ENCODE measurements at places on chromosomes 3 and 15.

DNA sequence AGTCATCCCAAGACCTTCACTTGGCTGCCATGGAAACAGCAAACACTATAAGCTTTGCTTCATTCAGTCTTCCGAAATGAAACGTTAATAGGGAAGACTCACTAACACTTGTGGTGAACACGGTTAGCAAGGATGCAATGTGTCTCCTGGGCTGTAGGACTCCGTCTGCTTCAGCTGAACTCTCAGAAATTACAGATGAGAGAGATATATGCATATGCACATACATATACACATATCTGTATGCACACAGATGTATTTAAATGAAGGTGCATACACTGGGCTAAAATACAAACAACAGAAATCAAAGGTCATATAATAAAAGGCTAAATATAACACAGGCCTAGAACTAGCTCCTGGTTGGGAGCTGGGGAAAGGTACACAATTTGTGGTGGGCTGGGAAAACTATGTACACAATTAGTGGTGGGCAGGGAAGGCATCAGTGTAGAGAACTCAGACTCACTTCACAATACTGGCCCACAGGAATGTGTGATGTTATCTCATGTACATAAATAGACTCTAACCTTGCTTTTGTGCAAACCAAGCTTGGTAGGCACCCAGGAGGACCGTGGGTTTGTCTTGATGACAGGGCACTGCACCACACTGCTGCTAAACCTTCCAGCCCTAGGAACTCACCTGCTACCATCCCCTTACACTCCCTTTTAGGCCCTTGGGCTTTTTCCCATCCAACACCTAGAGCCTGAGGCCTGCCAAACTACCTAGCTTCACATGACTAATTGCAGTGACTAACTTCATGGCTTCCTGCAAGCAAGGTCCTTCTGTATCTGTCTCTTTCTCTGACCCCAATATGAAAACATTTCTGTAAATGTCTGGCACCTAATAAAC is 873.1 kb downstream of the NSUN3 start:
- no peak for DNase-seq

DNA sequence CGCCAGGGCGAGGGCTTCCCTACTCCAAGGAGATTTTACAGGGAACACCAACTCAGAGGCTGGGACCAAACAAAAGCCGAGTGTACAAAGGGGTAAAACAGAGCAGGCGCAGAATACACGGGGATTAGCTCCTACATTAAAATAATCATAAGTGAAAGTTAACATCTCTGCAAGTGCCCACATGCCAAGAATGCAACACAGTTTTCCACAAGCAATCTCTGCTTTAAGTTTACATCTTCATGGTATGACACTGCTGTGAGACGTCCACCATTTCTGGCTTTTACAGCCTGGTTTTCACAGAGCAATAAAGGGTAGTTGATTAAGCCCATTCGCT is 500 bp upstream of the VGLL3 start:
- no peak for DNase-seq

GRCh38 chr15:33960549-33960935 is 7.8 kb upstream of the CHRM5 start:
- no peak for DNase-seq

- no peak for DNase-seq
Observed at GRCh38 chr3:49750056-49750455, 26.3 kb upstream of the GMPPB start.

DNA sequence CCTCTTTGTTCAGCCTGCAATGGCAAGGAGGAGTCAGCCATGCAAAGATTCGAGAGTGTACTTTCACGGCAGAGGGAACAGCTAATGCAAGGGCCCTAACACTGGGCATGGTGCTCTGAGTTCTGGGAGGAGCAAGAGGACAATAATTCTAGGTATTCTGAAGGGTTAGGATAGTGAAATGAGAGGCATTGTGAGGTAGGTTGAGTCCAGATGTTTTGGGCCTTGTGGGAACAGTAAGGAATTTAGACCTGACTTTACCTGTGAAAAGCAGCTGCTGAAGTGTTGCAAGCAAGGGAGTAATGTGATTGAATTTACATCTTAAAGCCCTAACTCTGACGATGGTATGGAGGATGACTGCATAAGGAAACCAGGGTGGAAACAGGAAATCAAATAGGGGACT is 211.6 kb downstream of the CNTN3 start:
- DNase-seq, result no peak

DNA sequence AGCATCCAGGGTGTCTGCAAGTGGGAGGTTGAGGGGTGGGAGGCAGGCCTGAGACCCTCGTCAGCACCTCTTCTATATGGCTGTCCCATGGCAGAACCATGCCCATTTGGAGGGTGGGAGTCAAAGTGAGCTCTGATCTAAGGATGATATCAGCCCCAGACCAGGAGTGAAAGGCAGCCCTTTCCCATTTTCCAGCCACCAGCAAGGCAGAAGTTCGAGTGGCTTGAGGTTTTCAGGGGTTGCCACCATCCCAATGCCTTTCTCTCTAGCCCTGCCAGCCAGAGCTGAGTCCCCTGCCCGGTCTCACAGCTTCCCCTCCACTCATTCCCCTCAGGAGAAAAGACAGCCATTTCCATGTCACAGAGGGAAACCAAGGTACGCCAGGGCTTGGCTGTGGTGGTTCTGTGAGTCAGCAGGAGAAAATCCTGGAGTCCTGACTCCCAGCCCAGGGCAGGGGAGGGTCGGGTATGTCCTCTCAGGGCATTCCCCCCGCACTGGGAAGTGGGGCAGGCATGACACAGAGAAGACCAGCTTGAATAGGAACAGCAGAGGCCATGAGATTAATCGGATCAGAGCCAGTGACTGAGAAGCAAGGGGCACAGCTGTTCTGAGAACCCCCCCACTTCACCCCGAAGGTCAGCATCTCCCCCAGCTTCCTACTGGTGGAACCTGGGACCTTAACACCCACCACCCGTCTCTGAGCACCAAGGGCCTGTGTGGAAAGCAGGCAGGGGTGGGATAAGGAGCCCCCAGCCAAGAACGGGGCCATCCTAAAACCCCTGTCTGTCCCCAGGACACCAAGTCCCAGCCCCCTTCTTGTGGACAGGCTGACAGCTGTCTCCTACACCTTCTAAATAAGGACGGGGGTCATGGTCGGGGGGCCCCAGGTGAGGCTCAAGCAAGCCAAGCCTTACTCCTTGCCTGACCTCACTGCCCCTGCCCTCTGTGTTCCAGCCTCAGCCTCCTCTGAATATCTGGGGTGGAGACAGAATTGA is 965 bp upstream of the SLC38A3 start:
- DNase-seq, result no peak

DNA sequence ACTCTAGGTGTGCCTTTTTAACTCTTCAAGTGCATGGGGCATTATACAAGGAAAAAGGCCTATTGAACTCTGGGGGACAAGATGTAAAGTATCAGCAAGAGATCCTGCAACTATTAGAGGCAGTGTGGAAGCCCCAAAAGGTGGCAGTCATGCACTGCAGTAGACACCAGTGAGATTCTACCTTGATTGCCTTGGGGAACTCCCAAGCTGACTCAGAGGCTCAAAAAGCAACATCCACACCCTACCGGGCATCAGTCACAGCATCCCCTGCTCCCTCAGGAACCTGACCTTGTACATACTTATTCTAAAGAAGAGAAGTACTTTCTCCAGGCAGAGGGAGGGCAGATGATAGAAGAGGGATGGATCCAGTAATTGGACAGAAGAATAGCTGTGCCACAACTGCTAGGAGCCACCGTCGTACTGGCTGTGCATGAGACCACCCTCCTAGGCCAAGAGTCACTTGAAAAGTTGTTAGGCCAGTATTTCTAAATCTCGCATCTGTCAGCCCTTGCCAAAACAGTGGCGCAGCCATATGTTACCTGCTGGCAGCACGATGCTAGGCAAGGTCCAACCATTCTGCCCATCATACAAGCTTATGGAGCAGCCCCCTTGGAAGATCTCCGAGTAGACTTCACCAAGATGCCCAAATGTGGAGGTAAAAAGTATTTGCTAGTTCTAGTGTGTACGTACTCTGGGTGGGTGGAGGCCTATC is 523.1 kb upstream of the FRG2C start:
- DNase-seq, result no peak

DNA sequence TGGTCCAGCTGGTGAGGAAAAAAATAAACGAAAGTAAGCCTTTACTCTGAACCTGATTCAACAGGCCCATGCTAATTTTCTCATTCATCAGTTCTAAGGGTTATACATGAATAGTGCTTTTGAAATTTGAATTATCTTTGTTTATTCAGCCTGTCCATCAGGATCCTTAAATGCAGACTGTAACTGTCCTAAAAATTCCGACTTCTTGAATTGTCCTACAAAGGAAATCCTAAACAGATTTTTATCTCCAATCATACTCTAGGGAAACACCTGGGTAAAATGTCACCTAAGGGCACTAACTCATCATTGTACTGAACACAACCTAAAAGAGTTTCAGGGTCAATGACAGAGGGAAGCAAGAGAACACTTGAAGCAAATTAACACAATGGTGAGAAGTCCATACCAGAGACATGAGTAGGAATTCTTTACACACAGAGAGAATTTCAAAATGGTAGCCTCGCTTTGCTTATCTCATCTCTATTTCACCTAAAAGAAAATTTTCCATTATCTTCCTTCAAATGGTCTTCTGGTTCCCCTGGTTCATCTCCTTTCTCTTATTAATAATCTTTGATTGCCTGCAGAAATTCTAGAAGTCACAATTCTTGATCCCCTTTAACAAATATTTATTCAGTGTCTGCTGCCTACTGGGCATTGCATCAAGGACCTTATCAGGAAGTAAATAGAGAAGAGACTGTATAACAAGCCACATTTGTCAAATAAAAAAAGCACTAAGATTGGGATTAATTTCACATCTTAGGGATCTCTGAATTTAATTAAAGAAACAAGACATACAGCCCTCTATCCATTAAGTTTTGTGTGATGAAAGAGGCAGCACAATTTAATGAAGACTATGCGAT is 182.7 kb downstream of the MEIS2 start:
- DNase-seq, result no peak

DNA sequence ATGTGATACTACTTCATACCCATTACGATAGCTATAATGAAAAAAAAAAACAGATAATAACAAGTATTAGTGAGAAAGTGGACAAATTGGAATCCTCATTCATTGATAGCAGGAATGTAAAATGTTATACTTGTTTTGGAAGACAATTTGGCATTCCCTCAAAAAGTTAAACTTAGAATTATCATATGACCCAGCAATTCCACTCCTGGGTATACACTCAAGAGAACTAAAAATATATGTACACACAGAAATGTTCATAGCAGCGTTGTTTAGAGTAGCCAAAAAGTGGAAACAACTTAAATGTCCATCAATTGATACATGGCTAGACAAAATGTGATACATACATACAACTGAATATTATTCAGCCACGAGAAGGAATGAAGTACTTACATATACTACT is 69.9 kb downstream of the PRICKLE2 start:
- DNase-seq, result no peak

DNA sequence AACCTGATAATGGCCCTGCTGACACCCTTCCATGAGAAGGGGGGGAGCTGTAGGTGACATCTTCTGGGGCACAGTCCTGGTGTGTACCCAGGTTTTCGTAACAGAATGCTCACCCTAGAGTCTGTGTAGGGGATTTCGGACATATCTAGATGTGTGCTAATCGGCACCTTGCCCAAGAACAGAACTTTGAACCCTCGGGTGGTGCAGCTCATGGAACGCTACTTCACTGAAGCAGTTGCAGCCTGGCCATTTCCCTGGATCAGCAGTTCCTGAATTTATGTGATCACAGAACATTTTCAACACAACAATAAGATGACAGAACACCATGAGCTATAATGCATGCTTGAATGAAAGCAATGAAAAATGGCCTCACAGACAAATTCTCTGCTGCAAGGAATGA is 57.5 kb upstream of the MUC13 start:
- DNase-seq, result no peak

DNA sequence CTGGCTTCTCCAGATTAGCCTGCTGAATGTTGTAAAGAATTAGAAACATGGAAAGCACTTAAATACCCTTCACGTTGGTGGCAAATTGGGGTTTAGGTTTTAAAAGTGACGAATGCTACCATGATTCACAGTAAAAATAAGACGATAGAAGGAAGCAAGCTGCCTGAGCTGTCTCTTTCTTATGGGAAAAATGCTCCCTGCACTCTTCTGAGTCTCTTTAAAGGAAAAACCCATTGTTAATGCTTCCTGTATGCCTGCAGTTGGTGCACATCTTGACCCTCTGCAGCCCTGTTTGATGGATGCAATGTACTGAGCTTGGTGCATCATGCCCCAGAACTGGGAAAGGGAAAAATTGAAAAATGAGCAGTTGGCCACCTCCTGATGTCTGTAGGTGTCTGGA is 258.6 kb upstream of the RASGRP1 start:
- DNase-seq, result no peak

GRCh38 chr15:59687836-59688235 is 1.3 kb downstream of the BNIP2 start:
- no peak for DNase-seq

DNA sequence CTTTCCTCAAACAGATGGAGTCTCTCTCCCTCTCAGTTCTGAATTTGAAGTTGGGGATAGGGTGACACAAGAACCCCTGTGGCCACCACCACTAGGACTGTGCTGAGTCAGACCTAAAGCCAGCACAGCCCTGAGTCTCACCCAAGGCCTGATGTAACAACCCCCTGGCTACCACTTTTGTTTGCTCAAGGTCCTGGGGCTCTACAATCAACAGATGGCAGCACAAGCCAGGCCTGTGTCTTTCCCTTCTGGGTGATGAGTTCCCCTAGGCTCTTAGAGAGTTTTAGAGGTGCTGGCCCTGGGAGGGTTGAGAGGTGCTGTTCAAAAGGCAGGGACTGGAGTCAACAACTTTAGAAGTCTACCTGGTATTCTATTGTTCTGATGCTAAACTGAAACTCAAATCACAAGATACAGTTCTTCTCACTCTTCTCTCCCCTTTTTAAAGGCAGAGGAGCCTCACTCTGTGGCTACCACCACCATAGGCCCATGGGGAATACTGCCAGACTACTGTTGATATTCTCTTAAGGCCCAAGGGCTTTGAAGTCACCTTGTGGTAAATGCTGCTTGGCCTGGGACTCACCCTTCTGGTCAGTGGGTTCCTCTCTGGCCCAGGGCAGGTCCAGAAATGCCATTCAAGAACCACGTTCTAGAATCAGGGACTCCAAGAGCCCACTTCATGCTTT is 6.5 kb downstream of the OR5K4 start:
- no peak for DNase-seq

DNA sequence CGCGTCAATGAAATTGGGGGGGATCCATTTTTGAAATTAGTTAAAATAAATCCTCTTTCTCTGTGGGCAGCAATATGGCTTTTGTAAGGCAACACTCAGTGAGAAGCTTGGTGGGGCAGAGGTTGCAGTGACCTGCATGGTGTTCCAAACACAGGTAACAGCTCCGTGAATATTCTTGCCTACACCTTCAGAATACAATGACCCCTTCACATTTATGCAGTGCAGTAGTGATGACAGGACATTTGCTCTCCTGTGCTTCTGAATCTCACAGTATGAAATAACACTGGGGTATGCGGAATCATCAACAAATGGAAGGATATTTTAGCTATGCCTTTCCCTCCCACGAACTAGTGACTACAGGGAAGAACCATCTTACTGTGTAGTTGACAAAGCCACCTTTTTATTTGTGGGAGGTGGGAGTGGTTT is 6.9 kb downstream of the AHSG start:
- DNase-seq, result no peak

All from activated T-cell treated with anti-CD3 and anti-CD28 coated beads for 24 hours (primary cell).